Body of pancreas (tissue), 4 donors: ENCODE measurements at places on chromosomes 6 and 20.

- no peak for DNase-seq
Observed at GRCh38 chr20:32898729-32899128, 40.0 kb downstream of the EFCAB8 start.

DNA sequence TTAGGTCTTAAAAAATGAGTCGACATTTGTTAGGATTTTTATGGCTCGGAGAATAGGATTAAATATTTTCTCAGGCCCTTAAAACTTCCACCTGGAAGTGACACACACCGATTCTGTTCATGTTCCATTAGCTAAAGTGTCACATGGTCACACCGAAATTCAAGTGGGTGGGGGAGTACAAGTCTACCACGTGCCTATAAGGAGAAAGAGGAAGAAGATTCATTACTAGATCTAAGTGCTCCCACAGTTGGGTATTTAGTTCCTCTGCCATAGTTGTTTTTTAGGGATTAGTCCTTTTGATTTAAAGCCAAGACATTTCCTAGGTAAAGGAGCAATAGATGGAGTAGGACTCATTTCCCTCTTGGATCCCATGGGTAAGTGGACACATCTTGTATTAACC, 4.9 kb upstream of the TOX2 start:
- no peak for DNase-seq

GRCh38 chr20:64129146-64129782, 21.9 kb upstream of the NPBWR2 start:
- no peak for DNase-seq

- no peak for DNase-seq
Observed at GRCh38 chr20:32360333-32360634, 2.2 kb downstream of the ASXL1 start.

- DNase-seq = no peak
Observed at GRCh38 chr6:16227605-16228004, 10.8 kb upstream of the GMPR start.

DNA sequence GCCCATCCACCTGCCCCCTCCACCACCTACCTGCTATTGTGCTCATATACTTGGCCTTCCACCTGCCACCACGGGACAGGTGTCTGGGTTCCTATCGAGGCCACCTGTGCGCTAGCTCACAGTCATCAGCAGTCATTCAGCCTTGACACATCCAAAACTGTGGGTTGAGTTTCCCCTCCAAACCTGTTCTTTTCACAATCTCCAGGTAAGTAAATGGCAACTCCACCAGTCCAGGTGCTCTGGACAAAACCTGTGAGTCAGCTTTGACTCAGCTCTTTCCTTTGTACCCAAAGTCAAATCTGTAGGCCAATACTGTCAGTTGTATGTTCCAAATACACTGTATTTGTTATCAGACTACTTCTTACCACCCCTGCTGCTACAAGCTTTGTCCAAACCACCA, 52.6 kb downstream of the SPTLC3 start:
- DNase-seq = no peak
